GM12865 (cell line): ENCODE measurements at places on chromosomes 7 and 10.

- no peak for DNase-seq
Measured at GRCh38 chr10:26689399-26689798, 8.1 kb upstream of the PDSS1 start.

DNA sequence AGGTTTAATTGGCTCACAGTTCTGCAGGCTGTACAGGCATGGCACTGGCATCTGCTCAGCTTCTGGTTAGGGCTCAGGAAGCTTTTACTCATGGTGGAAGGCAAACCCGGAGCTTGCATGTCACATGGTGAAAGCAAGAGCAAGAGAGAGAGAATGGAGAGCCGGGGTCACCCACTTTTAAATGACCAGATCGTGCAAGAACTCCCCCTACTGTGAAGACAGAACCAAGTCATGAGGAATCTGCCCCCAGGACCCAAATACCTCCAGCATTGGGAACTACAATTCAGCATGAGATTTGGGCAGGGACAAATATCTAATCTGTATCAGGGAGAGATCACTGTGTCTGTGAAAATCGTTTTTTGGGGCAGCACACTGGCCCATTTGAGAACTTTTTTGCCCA lies 110.0 kb upstream of the MYO3A start:
- no peak for DNase-seq

DNA sequence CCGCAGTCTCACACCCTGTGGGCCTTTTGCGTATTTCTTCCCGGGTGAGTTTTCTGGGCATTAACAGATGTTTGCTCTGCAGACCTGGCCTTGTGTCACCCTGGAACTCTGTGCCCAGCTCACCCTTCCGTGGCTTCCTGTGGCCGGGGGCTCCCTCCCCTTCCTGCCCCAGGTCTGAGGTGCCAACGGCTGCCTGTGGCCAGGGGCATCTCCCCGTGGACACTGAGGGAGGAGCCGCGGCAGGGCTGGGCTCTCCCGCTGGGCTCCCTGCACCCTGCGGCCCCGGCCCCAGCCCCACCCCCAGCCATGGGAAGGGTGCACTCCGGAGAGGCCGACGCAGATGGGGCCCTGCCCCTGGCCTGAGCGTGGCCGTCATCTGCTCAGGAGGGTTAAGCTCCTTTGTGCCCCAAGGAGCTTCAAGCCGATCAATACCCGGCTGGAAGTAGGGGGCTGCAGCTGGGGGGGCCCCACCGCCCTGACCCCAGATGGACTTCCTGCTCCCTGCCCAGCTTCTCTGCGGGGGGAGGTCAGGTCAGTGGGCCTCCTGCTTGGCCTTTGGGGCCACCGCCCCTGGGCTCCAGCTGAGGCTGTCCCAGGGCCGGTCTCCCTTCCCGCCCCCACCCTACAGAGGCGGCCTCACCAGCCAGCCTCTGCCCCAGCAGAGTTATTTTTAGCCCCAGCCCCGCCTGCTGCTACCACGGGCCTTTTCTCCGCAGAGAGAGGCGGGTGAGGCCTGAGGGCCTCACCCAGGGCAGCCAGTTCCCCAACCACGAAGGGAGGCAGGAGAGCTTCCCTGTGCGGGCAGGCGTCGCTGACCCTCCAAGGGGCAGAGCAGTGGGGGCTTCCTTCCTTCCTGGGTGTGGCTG lies 24.2 kb downstream of the PWWP2B start:
- no peak for DNase-seq

DNA sequence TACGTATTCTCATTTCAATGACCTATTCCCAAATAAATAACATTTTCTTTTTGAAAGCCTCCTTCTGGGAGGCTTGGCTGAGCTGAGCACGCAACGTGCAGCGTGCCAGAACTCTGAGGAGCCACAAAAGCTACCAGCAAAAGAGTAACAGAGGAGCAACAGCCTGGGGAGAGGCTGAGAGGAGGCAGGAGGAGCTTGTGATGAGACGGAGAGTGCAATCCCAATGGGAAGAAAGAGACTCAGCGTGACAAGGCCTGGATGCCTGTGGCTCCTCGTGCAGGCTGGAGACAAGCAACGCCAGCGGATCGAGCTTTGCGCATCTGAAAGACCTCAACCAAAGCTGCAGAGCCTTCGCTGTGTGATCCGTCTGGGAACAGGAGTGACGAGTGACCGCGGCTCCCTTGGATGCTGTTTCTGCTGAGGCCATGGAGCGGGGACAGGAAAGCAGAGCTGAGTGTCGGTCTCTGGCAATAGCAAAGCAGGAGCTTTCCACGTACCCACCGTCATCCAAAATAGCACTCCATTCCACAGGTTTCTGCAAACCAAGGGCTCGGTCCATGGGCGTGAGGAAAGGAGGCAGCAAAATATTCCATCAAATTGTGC lies 171.7 kb upstream of the PFKP start:
- no peak for DNase-seq

- DNase-seq = peak; percentile 58
Measured at GRCh38 chr7:2843711-2844152, 376 bp downstream of the GNA12 start.

DNA sequence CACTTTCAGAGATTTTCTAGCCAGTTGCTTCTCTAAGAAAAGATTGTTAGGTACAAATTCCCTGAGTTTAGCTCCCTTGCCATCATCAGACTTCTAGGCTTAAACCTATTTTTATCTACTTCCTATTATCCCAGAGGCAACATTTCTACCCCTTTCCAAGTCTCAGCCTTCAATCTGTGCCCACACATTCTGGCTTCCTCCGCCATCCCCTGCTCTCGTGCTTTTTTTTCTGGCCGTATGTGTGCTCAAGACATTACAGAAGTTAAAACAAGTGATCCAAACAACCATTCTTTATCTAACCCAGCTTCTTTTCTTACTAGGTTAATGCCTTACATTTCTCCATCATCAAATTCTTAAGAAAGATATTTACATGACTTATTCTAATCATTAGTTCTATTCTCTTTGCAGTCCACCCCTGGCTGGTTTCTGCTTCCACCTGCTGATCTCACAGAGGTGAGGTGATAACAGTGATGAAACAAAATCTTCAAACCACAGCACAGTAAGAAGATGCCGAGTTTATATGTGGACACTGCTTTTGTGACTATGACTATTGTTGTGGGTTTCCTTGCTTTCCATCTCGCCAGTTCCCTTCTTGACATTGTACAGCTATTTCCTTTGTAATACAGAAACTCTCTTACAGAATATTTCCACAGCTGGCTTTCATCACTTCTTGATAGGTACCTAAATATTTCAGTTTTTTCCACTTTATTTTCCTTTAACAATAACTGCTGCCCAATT lies 18.3 kb upstream of the CDK6 start:
- peak; percentile 71 for DNase-seq

DNA sequence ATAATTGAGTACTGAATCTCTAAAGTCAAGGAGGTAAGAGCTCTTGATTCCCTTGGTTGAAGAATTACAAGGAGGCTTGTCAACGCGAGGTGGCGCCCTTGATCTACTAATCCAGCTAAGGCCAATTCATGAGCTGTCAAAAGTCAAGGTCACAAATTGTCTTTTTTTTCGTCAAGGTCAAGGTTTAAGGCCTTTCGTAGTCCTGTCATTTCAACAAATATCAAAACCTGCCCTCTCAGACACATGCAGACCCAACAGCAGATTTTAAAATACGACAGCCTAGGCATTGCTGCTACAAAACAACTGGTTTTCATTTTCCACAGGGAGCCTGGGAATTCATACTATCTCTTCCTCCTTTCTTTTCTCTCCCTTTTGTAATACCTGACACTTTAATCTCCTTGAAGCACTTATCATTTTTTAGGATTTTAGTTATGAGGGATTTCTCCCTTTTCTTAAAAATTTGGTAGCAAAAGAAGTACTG lies 3.6 kb downstream of the HOXA13 start:
- DNase-seq = peak; percentile 82
